Aorta (tissue), 5 donors: ENCODE measurements at places on chromosomes 6 and 20.

DNA sequence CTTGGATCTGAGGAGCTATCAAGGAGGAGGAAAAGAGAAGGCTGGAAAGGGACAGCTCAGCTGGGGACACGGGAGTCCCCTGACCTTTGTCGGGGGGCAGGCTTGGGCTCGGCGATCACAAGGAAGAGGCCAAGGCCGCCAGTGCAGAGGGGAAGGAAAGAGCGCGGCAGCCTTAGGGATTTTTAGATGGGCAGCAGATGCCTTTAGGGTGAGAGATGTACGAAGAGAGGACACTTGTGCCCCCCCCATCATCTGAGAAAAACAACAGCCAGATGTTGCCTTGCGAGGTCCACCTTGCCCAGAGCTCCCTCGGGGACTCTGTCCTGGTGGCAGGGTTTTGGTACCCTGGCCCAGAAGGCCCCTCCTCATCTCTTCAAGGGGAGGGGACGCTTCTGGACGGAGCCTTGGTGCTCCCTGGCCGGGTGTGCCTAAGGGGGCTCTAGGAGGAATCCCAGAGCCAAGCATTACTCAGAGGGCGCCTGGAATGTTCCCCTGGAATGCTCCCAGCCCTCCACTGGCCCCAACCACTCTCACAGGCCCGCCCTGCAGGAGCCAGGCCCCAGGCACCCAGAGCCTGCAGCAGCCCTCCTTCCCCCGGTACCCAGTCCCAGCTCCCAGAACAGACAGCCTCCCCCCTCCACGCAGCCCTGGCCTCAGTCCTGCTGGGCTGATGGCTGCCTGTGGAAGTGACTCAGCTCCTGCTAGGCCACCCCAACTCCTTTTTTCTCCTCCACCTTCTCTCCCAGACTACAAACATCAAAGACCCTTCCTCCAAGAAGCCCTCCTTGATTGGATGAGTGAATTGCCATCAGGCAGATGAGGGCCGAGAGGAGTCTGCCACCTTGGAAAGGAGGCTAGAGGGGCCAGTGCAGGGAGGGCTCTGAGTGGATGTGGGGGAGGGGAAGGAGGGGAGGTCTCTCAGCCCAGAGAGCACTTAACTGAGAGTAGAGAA, 1.8 kb downstream of the ADAM33 start:
- DNase-seq = peak; percentile 92

GRCh38 chr6:119476554-119476953, 127.0 kb upstream of the MAN1A1 start:
- no peak for DNase-seq

DNA sequence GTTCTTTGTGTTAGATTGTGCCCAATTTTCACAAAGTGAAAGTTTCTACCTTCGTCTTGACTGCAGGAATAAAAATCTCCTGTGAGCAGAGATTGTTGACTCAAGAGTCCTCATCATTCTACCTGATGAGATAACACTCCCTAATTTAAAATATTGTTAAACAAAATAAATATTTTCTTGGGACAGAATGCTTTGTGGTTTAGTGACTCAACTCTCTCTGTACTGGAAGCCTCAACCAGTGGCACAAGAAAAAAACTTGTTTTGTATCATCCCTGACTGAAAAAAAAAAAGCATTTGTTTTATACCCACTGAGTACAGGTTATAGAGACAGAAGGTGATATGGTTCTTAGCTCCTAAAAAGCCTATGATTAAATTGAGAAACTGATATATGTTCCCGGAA, 78.9 kb downstream of the CRYBG1 start:
- DNase-seq = no peak

- DNase-seq = no peak
Measured at GRCh38 chr20:51837876-51838420, 35.6 kb upstream of the SALL4 start.

DNA sequence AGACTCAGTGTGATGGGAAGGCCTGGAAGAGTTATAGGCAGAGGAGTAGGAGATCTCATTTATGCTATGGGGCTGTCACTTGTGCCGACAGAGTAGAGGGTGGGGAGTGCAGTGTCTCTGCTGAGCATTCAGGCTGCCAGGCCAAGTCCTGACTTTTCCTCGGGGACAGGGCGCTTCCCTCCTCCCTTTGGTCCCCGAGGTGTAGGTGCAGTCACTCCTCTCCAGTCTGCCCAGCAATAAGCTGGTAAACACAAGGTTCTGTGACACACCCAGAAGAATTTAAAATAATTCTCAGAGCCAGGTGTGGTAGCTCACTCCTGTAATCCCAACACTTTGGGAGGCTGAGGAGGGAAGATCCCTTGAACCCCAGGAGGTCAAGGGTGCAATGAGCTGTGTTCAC, 109.4 kb downstream of the CRYBG1 start:
- no peak for DNase-seq

- DNase-seq = no peak
Measured at GRCh38 chr6:126923807-126924206, 194.7 kb upstream of the RSPO3 start.

- DNase-seq = no peak
Measured at GRCh38 chr6:68919537-68919936, 284.5 kb downstream of the ADGRB3 start.

GRCh38 chr6:42249279-42249678, 31.6 kb upstream of the MRPS10 start:
- DNase-seq = peak; percentile 24

DNA sequence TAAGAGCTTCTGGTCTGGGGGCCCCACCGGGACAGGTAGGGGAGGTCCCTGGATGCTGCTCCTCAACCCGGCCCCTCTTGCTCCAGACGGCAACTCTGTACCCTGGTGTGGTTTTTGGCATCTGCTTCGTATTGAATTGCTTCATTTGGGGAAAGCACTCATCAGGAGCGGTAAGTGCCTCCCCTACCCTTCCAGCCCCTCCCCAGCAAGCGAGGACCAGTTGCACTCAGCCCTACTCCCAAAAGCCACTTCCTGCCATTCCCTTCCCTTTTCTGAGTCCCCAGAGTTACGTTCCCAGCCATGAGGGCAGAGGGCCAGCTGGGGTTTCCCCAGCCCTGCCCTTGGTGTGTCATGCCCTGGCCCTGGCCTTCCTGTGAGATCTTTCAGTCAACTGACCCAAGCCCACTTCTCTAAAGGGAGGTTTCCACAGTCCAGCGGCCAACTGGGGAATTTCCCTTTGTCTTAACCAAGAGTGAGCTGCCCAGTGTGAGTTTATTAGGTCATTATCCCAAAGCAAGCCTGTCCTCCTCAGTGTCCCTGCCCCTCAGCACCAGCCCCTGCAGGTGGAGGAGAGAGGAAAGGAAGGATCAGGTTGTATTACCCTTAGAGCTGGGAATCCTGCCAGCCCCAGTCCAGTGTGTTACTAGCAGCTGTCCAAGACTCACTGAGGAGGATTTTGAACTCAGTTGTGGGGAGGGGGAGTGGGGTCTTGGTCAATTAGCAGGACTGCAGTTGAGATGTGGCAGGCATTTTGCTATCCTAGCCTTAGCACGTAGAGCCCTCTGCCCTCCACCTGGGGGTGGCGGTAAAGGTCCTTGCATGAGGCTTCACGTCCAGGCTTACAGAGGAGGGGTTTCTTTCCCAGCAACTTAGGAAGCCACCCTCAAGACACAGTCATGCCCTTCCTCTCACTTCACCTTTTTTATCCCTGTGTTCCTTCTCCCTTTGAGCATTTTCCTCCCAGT, 45.8 kb downstream of the TM9SF4 start:
- peak; percentile 94 for DNase-seq

DNA sequence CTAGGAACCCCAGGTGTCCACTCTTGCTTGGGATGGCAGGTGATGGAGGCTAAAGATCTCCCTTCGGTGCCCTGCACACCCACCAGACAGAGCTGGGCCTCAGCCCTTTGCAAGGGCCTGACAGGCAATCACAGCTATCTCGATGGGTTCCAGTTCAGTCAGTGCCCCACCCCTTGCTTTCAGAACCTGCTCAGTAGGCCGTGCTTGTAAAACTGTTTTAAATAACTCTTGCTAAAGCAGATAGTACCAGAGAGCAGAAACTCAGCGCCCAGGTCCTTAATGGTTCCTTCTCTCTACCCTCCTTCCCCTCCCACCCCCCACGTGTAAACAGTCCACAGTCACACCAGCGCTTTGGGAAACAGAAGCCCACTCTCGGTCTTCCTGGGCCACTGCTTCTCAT, 39.2 kb downstream of the C6orf132 start:
- DNase-seq = no peak

GRCh38 chr6:84390334-84390733, 162.9 kb upstream of the CEP162 start:
- no peak for DNase-seq

DNA sequence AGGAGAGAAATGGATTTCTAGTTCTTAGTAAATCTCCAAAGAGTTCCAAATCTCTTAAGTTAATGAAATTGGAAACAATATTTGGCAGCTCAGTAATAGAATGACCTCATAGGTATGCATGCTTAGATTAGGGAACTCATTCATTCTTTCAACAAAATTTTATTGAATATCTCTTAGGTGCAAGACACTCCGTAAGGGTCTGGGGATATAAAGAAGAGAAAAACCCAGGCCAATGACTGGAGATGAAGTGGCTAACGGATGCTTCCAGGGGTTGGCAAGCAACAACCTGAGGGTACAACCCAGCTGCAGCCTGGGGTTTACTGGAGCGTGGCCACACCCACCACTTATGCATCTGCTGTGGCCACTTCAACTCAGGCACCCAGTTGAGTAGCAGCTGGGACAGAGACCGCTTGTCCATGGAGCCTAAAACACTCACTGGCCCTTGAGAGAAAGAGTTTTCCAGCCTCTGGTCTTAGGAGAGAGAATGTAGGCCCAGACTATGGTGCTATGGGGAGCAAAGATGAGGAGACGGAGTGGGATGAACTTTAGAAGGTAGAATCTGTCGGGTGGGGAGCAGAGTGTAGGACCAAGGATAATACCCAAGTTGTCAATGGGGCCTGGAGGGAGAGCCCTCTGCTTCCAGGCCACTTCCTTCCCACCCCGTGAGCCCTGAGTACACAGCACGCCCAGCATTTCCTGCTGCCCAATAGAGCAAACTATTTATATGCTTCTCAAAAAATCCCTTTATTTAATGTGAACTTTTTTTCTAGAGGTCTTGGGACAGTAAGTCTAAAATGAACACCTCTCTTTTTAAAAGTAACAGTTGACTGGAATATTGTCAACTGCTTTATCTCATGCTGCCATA, 46.8 kb upstream of the PXDC1 start:
- no peak for DNase-seq

- no peak for DNase-seq
Measured at GRCh38 chr6:4262526-4262925, 127.2 kb upstream of the ECI2 start.

DNA sequence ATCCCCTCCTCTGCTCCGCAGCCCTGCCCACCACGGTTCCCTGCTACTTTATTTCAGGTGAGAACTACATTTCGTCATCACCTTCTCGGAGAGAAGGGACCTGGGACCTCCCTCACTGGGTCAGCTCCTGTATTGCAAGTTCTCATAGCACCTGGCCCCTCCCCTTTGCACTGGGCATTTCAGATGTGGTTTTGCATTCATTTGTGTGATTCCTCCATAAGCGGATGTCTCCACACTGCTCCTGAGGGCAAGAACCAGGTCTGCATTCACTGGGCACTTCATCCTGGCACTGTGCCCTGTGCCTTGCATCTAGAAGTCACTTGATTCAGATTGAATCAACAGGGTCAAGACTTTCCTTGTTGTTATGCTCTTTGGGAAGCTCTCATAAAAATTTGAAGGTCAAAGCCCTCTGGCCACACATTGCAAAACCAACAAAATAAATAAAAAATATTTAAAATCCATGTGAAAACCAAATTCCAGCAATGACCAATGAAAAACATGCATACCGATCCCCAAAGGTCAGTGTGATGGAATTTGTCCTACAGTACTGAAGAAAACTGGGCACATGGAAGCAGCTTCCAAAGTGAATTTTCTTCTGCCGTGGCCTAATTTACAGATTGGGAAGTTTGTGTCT, 89.1 kb upstream of the F13A1 start:
- DNase-seq = no peak

- DNase-seq = no peak
Measured at GRCh38 chr6:105091140-105091829, 88.5 kb downstream of the POPDC3 start.

DNA sequence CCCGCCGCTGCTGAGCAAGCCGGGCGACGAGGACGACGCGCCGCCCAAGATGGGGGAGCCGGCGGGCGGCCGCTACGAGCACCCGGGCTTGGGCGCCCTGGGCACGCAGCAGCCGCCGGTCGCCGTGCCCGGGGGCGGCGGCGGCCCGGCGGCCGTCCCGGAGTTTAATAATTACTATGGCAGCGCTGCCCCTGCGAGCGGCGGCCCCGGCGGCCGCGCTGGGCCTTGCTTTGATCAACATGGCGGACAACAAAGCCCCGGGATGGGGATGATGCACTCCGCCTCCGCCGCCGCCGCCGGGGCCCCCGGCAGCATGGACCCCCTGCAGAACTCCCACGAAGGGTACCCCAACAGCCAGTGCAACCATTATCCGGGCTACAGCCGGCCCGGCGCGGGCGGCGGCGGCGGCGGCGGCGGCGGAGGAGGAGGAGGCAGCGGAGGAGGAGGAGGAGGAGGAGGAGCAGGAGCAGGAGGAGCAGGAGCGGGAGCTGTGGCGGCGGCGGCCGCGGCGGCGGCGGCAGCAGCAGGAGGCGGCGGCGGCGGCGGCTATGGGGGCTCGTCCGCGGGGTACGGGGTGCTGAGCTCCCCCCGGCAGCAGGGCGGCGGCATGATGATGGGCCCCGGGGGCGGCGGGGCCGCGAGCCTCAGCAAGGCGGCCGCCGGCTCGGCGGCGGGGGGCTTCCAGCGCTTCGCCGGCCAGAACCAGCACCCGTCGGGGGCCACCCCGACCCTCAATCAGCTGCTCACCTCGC, 1.5 kb downstream of the ARID1B start:
- DNase-seq = peak; percentile 84
